ENCODE measurements at places on chromosomes 6 and 20.
A peak's percentile ranks its signal among the peaks of the same experiment; 100 is the strongest.

- DNase-seq: peak; percentile 65
These were observed at the start of gene CFB for GRCh38 chr6:31945507-31946369. Gene CFB (plus strand): TSS chr6:31946095. CDS start chr6:31946222, 127 bp downstream.

GRCh38 chr6:166940643-166941068, 15.7 kb downstream of the RNASET2 start:
- peak; percentile 16 for DNase-seq

GRCh38 chr20:45578231-45578630, 853 bp downstream of the WFDC8 start:
- no peak for DNase-seq

- peak; percentile 75 for DNase-seq
These were observed 17.4 kb downstream of the TBC1D20 start for GRCh38 chr20:444862-445426.

DNA sequence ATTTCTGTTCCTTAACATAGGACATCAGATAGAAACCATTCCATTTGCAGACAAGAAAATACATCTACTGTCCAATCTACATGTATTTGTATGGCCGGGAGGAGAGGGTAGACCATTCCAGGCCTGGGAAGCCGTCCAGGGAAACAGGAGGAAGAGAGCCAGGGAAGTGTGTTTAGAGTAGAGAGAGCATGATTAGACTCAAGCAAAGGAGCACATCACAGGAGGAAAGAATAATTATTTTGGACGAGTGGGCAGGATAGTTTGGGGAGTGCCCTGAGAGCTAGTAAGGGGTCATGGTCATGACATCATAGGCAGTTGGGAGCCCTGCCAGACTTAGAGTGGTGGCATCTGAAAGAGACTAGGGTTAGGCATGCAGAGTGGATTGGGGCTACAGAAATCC, 250.0 kb downstream of the HIVEP2 start:
- peak; percentile 33 for DNase-seq

DNA sequence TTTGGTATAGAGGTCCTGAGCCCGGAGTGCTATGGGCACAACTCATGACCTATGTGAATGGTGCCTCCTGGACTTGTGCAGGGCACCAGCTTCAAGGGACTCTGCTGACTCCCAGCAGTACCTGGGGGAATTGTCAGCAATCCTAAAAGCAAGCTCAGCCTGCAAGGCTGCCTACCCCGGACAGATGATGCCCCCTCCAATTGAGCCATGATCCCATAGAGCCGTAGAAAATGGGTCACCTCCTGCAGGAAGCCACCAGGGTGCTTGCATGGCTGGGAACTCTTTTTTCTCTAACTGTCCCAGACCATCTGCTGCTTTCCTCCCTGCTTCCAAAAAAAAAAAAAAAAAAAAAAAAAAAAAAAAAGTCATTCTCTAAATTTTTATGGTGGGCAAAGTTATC, 12.9 kb upstream of the PRND start:
- DNase-seq: no peak

DNA sequence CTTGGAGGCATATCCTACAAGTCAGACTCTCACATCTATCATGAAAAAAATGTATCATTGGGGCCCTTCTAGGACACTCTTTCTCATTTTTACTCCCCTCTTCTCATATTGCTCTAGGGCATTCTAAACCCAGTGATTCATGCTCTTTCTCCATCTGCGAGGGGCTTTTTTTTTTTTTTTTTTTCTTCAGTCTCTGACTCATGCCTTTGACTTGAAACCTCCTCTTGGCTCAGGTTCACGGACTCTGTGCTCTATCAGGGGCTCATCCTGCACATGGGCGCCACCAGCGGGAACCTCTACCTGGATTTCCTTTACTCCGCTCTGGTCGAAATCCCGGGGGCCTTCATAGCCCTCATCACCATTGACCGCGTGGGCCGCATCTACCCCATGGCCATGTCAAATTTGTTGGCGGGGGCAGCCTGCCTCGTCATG, 17.8 kb downstream of the SLC22A1 start:
- peak; percentile 82 for DNase-seq

DNA sequence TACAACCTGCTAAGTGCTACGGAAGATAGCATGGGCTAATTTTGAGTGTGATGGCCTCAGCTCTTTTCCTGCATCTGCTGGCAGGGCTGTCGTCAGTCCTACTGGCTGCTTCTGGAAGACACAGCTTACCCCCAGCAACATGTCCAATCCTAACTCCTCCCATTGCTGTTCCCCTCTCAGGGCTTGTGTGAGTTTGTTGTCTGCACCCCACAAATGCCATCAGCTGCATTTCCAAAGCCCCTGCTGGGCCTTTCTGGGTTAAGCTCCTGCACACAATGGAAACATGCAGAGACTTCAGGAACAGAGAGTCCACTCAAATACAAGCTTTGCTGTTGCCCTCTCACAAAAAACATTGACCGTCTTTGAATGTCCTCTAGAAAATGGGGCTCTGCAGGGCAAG, 84.7 kb downstream of the RNF182 start:
- no peak for DNase-seq

Data from foreskin fibroblast (primary cell).